Ammon's horn (tissue), 1 donor: ENCODE measurements at places on chromosomes 13 and 19.

- DNase-seq: no peak
Measured at GRCh38 chr13:104414771-104415170, 1348.6 kb upstream of the SLC10A2 start.

DNA sequence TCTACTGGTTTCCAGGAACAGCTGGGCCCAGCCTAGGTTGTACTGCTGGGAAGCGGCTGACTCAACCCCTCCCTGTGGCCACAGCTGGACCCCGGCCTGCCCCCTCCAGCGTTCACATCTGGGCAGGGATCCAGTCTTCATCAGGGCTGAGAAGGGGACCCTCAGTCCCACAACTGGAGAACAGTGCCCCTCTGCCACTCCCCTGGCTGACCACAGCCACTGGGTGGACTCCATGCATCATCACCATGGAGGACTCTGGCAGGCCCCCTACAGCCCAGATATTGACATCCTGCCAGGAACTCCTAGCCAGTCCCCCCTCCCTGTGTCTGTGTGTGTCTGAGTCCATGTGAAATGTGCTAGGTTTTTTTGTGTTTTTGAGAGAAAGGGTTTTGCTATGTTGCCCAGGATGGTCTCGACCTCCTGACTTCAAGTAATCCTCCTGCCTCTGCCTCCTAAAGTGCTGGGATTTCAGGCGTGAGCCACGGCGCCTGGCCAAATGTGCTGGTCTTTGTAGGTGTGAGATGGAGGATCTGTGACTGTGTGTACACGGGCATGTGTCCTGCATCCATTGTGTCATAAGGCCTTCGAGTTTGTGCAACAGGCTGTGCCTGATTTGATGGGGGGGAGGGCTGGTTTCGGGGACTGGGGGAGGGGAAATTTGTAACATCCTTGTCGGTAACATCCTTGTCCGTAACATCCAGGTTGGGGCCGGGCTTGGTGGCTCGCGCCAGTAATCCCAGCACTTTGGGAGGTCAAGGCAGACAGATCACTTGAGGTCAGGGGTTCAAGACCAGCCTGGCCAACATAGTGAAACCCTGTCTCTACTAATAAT, 4.0 kb upstream of the HOOK2 start:
- DNase-seq: no peak

GRCh38 chr13:39955560-39955959, 300.1 kb downstream of the COG6 start:
- no peak for DNase-seq

GRCh38 chr13:109715902-109716301, 70.5 kb downstream of the IRS2 start:
- DNase-seq: no peak

- DNase-seq: no peak
Measured at GRCh38 chr13:31413516-31413915, 213.7 kb downstream of the B3GLCT start.

DNA sequence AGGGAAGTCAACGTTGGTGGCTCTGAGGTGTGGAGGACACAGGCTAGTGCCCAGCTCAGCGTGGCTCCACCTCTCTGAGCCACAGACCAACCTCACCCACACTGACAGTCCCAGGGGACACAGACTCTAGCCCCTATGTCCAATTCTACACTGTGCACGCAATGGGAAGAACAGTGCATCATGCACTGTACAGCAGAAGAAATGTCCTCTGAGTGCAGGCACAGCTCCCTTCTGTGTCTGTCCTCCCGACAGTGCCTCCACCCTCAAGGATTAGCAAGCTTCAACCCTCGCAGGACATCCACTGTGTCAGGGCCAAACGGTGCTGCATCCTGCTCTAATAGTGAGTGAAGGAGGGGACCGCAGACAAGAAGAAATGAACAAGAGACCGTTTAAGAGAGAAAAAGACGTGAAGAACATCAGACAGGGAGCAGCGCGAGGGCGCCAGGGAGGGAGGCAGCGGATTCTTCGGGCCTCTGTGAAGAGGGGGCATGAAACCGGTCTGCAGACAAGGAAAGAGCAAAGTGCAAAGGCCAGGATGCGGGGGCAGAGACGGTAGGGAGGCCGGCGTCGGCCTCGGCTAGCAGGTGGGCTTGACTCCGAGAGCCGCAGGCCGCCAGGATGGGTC, 681 bp downstream of the ZNF837 start:
- no peak for DNase-seq

DNA sequence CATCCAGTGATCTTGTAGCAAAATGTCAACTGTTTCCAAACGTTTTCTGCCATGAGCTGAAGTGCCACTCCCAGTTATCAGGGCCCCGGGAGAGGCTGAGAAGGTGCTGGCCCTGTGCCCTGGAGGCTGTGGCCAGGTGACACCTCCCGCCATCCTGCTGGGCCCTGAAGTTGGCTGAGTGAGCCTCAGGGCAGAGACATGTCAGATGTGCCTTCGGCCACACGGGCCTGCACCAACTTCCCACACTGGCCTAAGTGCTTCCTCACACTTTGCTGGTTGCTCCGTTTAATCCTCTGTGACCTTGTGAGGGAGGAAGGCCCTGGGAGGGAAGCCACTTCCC, 4.8 kb downstream of the ADPRHL1 start:
- no peak for DNase-seq

DNA sequence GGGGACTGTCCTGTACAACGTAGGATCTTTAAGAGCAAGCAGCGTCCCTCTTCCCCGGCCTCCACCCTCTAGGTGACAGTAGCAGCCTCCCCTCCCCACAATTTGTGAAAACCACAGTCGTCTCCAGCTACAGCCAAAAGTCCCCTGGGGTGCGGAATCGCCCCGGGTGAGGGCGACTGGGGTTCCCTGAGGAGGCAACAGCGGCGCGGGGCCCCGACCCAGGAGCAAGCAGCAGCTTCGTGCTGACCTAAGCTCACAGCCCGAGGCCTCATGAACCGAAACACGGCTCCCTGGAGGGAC, 322 bp downstream of the ZNF558 start:
- DNase-seq: no peak

GRCh38 chr19:27776020-27776419, 1436.9 kb downstream of the UQCRFS1 start:
- no peak for DNase-seq

- no peak for DNase-seq
Measured at GRCh38 chr19:8116437-8117293, 32.7 kb downstream of the FBN3 start.

GRCh38 chr13:24505756-24506155, 6.8 kb downstream of the PARP4 start:
- no peak for DNase-seq

GRCh38 chr13:26111797-26112196, 60.0 kb upstream of the SHISA2 start:
- no peak for DNase-seq

- no peak for DNase-seq
Measured at GRCh38 chr19:2863816-2864215, 3.3 kb upstream of the ZNF556 start.

DNA sequence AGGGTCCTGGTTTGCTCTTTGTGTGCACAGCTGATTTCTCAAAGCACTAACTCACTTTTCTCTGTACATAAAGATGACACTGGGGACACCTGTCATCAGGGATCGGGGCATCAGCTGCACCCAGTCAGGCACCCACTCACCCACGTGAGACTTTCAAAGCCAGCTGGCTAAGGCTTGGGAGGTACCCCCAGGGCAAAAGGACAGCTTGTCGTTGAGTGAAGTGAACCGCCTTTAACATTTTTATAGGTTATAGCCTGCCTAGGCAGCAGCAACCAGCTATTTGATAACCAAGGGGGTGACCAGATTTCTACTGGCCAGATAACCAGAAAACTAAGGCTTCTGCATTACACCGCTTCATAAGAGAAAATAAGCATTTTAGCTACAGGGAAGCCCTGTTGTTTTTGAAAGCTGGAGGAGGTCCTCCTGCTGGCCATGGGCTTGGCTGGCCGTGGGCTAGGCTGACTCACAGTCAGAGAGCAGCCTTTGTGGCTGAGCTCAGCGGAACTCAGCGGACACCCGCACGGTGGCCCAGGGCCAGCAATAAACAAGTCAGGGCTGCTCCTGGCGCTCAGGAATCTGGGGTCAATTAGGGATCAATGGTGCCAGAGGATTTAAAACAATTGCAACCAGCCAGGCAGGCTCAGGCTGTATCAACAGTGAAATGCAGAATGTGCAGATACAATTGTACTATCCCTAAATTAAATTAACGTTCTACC, 57.1 kb downstream of the ALOX5AP start:
- peak; percentile 83 for DNase-seq

DNA sequence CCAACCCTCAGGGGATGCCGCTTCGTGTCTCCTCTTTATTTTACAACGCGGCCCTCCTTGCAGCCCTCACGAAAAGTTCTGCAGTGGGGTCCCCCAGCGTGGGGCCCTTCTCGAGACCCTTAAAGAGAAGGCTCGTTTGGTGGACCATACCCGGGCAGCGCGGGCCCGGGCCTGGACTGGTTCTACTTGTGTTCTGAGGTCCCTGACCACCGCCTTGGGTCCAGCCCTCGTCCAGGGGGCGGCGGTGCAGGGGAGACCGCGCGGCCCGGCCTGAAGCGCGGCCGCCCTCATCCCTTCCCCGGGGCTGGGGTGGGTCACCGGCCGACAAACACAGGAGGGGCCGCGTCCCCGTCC, 400 bp upstream of the SERP2 start:
- no peak for DNase-seq

- DNase-seq: peak; percentile 24
Measured at GRCh38 chr13:91347996-91348905, 764 bp downstream of the MIR17HG start.
